ENCODE measurements at places on chromosomes 7 and 10.

GRCh38 chr7:142535123-142535779, 214.0 kb upstream of the PRSS1 start:
- DNase-seq: peak; percentile 32

DNA sequence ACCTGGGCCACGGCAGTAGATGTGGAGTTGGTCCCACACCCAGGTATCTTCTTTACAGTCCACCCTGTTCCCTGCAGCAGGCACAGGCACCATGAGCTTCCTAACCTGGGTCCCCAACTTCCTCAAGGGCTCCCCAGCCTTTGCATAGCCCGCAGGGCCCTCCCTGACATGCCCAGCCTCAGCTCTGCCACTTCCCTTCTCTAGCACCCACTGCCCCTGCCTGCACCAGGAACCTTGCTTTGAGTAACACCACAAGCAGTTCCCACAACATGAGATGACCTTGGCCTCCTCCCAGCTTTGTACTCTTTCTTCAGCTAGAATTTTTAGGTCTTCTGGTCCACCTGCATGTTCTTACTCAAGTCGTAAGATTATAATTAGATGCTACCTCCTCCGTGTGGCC, 92.2 kb upstream of the ZPBP start:
- no peak for DNase-seq

DNA sequence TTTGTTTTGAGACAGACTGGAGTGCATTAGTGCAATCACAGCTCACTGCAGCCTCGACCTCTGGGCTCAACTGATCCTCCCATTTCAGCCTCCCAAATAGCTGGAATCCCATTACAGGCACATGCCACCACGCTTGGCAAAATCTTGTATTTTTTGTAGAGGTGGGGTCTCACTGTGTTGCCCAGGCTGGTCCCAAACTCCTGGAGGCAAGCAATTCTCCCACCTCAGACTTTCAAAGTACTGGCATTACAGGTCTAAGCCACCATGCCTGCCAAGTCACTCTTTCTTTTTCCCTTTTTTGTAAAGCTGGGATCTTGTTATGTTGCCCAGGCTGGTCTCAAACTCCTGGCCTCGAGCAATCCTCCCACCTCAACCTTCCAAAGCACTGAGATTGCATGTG, 8.3 kb upstream of the NPC1L1 start:
- no peak for DNase-seq

- DNase-seq: no peak
These were observed 23.0 kb upstream of the LEP start for GRCh38 chr7:128217967-128218652.

- DNase-seq: no peak
These were observed 101.8 kb upstream of the FZD1 start for GRCh38 chr7:91162436-91162835.

GRCh38 chr10:116910910-116911309, 61.6 kb downstream of the ENO4 start:
- no peak for DNase-seq

DNA sequence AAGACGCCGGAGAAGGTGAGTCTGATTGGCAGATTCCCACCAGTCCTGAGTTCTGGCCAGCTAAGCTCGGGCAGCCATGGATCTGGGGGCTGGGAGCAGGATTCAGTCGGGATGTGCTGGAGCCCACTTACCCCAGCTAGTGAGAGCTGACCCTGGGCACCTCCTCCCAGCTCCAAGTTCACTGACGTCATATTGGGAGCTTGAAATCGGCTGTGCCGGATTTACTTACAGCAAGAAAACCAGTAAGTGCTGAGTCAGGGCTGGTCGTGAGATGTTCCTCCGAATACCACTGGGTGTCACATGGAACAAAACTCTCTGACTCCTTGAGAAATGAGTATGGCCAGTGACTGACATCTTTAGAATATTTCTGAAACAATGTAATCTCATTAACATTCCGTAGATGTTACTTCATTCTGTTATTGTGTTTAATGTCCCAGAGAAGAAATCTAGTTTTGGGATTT, 621.2 kb downstream of the SDK1 start:
- DNase-seq: no peak

GRCh38 chr10:122393288-122393687, 18.8 kb downstream of the PLEKHA1 start:
- DNase-seq: no peak

DNA sequence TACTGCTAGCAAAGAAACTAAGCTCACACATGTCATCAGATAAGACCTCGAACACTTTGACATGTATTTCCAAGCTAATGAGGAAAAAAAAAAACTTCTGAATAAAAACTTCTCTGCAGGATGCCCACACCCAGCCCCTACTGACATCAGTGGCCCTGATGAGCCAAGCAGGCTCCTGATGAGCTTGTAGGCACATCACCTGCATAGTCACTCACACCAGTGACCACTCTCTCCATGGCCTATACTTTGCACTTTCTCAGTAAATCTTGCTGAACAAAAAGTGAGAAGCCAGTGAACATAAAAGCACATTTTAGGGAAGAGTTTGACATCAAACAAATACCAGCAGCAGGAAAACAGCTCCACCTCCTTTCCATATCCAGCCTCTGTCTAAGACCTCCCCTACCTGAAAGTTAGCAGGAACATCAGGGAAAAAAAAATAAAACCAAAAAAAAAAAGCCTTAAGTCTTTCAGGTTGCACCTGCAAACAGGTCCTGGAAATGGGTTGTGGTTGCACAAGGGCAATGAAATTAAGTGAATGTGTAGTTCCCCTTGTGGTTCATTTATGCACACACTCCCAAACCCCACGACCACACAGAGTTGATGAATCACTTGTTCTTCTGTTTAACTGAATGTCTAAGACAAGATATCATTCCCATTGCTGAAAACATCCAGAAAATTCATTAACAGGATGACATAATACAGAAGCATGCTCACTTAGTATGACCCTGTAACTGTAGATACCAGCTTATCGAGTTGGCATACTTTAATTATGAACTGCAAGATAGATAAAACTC, 205.2 kb upstream of the PDE1C start:
- DNase-seq: no peak

Measured in right renal pelvis (tissue), 4 donors.